Activated naive CD4-positive, alpha-beta T cell treated with anti-CD3 and anti-CD28 coated beads for 36 hours (primary cell): ENCODE measurements at places on chromosomes 7 and 10. TPM values are rescaled to one million over a fixed set of nuclear protein-coding genes. Genes with fewer than 3 reads are reported as not detected.

GRCh38 chr10:44253769-44254462, 131.0 kb downstream of the CXCL12 start:
- H3K36me3 ChIP-seq: no peaks in the 10 kb centered on the region
- H3K4me1 ChIP-seq: no peaks in the 10 kb centered on the region
- no peak for DNase-seq
- H3K27ac ChIP-seq: no peak overlapping the region
- H3K4me3 ChIP-seq: no peak overlapping the region

- no peaks in the 10 kb centered on the region for H3K36me3 ChIP-seq
- no peaks in the 10 kb centered on the region for H3K4me1 ChIP-seq
- no peak overlapping the region for H3K4me3 ChIP-seq
- no peak for DNase-seq
- no peak overlapping the region for H3K27ac ChIP-seq
Measured at GRCh38 chr7:120320218-120320961, 47.4 kb downstream of the KCND2 start.

MEIG1 gene
- total RNA-seq: 0.93 TPM

- H3K27ac ChIP-seq: no peak overlapping the region
- no peak for DNase-seq
- H3K4me1 ChIP-seq: peaks cover 64% of the 10 kb centered on the region
- peaks cover 3% of the 10 kb centered on the region for H3K36me3 ChIP-seq
- H3K4me3 ChIP-seq: no peak overlapping the region
Measured at GRCh38 chr7:139762886-139763285, 14.9 kb downstream of the HIPK2 start.
